Urothelium cell line (cell line): ENCODE measurements at places on chromosomes 6 and 20.

DNA sequence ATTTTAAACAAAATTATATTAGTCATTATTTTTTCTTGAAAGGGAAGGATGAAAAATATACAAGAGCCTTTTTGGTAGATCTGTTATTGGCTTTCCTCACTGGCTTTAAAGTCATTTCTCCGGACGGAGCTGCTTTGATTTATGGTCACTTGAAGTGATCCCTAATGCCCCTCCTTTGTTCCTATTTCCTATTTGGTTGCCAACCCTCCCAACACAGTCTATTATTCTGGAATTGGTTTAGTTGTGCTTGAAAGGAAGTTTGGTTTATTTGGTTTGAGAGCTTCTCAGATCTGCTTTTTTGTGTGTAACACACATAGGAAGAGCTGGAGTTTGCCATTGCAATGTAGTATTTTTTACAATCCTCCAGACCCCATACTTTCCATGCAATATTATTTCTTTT lies 347.9 kb downstream of the RFPL4B start:
- no peak for DNase-seq

GRCh38 chr6:39107034-39107433 lies 8.0 kb downstream of the SAYSD1 start:
- DNase-seq: no peak

- DNase-seq: no peak
Measured at GRCh38 chr6:36504982-36505381, 42.3 kb downstream of the STK38 start.

GRCh38 chr6:88124925-88125557 lies 41.1 kb downstream of the CNR1 start:
- DNase-seq: no peak

DNA sequence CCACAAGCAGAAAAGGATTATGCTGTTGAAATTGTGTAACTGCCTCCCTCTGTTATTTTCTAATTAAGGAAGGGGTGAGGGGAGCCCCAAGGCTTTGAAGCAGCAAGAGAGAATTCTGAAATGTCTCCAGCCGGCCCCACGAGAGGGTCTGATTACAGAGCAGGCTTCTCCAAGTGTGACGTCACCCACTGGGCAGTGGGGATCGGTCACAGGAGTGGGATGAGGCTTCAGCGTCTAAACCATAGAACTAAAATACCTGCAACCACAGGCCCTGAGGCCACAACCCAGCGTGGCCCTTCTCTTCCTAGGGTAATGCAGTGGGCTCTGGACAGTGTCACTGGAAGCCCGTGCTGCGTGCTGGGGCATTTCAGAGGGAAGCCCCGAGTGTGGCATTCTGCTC lies 38.6 kb upstream of the APCDD1L start:
- no peak for DNase-seq

- DNase-seq: peak; percentile 42
Measured at GRCh38 chr20:45456632-45457031, 12.9 kb upstream of the WFDC2 start.

DNA sequence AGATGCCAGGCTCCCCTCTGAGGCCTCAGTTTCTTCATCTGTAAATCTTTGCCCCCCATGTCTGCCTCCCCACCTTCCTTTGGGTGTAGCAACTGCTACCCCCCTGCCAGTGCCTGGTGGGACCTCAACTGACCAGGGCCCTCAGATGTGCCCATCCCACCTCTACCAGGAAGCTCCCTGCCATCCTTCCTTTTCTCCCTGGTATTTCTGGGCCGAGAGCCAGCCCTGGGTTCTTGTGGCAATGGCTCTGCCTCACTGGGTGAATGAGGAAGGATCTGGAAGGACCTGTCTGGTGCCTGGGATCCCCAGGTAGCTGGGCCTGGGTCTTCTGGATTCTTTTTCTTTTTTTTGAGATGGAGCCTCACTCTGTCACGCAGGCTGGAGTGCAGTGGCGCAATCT lies 141.1 kb upstream of the RNF24 start:
- no peak for DNase-seq

DNA sequence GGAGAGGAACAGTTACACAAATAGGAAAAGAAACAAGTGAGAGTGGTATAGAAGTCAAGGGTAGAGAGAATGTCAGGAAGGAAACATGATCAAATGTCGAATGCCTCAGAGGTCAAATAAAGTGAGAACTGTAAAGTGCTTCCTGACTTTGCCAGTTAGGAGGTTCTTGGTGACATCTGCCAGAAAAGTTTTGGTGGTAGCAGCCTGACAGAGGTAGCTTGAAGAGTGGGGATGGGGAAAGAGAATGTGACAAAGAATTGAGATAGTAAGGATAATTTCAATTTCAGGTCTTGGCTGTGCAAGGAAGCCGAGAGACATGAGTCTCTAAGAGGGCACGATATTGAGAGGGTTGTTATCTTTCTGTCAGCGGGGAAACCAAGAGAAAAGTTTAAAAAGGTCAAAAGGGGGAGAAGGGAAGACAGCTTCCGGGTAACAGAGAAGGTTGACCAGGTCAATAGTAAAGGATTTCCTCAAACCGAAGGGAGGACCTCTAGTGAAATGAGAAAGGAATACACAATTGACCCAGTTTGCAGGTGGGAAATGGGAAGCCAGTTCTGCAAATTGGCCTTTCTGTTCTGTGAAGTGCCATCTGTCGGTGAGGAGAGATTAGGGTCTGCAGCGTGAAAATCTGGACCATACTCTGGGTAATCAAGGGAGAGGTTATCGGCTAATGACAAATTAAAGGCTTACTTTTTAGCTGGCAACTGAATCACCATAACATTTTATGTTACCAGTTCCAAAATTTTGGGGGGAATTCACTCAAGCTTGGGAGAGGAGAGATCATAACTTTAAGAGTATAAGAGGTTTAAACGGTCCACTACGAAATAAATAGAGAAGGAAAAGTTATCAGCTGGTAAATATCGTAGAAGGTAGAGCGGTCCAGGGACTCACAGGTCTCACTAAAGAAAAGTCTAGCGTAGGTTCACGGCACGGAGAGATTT lies 973 bp upstream of the BRD2 start:
- peak; percentile 55 for DNase-seq

DNA sequence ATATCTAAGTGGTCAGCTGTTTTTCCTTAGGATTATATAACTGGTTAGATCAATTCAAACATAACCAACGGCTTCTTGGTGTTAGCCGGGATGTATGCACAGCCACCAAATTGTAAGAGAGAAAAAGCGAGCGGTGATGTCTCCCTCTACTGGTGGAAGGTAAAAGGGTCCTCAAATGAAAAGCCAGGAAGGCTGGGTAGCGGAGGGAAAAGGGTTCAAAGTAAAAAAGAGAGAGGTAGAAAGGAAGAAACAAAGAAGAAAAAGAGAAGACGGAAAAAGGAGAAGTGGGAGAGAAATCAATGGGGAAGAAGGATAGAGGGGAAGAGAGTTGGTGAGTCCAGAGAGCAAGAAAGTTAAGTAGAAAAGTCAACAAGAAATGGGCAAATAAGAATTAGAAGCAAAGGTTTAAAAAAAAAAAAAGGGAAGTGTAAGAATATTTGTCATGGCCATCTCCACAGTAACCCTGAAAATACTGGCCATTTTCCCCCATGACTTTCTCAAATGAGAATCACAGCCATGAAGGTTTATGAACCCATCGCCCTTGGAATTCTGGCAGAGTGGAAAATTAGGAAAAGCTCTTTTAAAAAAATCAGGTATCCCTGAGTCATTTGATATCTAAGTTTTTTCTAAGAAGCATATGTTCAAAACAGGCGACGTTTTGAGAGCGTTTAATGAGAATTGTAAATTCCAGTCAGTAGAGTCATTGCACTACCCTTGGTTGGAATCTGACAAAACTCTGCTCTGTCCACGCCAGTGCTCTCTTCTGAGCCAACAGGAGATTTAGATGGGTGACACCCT lies 155.6 kb upstream of the SNX9 start:
- DNase-seq: peak; percentile 76

DNA sequence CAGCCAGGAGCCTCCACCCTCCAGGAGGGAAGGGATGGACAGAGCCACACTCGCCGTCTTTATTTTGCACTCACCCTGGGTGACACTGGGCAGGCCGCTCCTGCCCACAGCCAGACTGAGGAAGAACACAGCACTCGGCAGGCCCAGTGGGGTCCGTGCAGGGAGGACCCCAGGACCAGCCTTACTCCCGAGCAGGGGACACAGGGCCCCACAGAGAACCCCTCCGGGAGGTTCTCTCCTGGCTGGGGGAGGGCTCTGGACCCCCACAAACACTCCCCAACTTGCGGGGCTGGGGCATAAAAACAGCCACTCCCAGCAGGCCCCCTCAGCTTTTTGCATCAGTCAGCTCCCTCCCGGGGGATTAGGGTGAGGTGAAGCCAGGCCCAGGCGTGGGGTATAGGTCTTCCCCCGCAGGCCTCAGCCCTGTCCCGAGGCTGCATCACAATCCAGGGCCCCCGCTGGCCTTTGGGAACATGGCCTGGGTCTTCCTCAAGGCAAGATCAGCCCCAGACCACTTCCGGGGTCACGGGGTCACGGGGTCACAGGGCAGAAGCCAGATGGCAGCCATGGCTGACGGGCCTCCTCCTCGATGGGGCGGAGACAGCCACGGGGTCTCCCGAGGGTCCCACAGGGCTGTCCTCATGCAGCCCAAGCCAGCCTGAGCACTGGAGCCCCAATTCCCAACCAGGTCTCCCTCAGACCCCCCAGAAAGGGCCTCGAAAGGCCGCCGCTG lies 3.2 kb downstream of the TNFRSF6B start:
- no peak for DNase-seq

DNA sequence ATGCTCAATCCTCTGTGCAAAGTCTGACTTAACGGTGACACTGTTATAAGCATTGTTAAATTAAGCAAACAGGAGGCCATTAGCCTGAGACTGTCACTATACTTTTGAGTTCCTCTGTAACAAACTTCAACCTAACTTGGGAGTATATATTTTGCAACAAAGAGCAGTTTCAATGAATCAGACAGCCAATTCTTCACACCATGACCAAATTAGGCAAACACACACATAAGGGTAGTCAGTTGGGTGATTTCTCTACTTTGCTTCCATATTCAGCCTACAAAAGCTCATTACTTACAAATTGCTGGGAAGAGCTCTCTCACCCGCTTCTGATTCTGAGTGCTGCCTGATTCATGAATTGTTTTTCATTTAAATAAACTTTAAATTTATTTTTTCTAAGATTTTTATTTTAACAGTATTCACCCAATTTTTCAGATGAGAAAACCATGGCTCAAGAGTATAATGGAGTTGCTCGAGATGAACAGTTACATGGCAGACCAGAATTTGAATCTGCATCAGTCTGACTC lies 60.5 kb downstream of the HACE1 start:
- no peak for DNase-seq

DNA sequence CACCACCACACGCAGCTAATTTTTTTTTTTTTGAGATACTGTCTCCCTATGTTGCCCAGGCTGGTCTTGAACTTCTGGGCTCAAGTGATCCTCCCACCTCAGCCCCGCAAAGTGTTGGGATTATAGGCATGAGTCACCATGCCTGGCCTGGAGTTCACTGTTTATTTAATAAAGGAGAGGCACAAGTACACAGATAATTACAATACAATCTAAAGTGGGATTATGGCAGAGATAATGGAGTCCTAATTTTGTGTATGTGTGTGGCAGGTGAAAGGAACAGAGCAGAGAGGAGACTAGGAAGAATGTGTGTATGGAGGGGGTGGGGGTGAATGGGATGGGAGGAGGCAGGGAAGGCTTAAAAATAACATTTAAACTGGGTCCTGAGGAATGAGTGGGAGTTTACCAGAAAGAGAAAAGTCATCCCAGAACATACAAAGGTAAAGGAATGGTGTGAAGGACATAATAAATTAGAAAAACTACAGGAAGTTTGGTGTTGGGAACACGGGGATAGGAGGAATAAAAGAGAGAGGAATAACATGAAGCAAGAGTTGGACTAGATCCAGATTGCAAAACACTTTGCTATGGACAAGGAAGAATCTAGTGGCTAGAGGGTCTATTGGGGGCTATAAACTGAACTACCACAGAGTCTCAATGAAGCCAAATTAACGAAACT lies 4.4 kb downstream of the NCOA5 start:
- no peak for DNase-seq

- no peak for DNase-seq
Measured at GRCh38 chr6:30988209-30988825, 4.8 kb downstream of the MUC21 start.

- DNase-seq: no peak
Measured at GRCh38 chr6:68693271-68693670, 58.2 kb downstream of the ADGRB3 start.

- DNase-seq: peak; percentile 76
Measured at GRCh38 chr6:40997234-40997957, 41.6 kb downstream of the UNC5CL start.

DNA sequence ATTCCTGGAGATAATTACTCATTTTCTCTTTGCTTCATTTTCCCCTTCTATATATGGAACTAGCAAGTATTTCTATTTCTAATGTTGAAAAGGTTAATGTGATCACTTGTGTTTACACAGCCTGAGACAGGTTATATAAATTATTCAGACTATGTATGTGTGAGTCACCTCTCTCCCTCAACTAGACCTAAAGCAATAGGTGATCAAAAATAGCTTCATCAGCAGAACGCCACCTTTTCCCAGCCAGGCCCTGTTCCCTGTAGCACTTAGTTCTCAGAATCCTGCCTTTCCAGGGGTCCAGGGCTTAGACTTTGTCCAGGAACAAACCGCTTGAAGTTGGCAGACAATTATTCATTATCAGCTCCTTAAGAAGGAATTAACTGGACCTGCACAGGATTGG lies 125.3 kb upstream of the EXOC2 start:
- DNase-seq: no peak

- DNase-seq: no peak
Measured at GRCh38 chr20:49276961-49277785, 684 bp downstream of the ZNFX1 start.

- no peak for DNase-seq
Measured at GRCh38 chr6:90502866-90503407, 83.9 kb downstream of the MAP3K7 start.

DNA sequence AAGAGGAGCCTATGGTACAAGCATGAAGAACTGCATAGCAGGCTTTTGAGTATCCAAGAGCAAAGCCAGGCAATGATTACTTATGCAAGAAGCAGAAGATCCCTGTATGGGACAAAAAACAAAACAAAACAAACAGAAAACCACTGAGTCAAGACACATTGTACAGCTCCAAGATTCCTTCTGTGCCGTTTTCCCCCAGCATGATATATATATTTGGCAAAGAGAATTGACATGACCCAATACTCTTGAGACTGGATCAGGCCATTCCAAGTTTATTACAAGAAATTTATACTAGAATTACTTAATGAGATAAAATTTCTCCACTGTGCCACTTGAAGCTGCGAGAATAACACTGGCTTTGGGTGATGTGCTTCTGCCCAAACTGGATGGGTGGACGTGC lies 65.5 kb downstream of the TRMT11 start:
- no peak for DNase-seq

GRCh38 chr20:33299111-33299603 lies 16.1 kb downstream of the BPIFB1 start:
- peak; percentile 89 for DNase-seq

DNA sequence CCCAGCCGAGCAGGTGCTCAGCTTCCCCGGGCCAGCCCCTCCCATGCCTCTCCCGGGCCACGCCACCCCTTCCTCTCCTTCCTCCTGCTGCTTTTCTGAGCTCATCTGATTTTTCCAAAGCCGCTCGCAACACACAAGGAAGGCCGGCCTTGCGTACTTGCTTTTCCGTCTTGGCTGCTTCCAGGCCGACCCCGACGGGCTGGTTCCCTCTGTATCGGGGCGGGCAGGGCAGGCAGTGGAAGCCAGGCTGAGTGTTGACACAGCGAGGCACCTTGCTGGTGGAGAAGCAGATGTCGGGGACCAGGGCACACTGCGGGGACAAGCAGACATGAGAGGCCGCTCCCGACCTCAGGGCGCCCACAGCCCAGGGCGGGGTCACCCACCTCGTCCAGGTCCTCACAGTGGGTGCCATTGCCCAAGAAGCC lies 21.1 kb downstream of the THBS2 start:
- no peak for DNase-seq

GRCh38 chr20:54092021-54092420 lies 21.6 kb upstream of the BCAS1 start:
- no peak for DNase-seq

GRCh38 chr20:42961771-42962170 lies 227.9 kb downstream of the PTPRT start:
- DNase-seq: no peak
